Stimulated activated CD8-positive, alpha-beta memory T cell treated with anti-CD3 and anti-CD28 coated beads, Interleukin-4, amount 100 ng/mL, for 4 hours (primary cell): ENCODE measurements at places on chromosomes 2 and 18.

- no peak for DNase-seq
These were observed at the start of gene CYP27C1 for GRCh38 chr2:127220102-127220767. CYP27C1 (minus strand) TSS chr2:127220299; CDS start chr2:127220270, 29 bp downstream.

DNA sequence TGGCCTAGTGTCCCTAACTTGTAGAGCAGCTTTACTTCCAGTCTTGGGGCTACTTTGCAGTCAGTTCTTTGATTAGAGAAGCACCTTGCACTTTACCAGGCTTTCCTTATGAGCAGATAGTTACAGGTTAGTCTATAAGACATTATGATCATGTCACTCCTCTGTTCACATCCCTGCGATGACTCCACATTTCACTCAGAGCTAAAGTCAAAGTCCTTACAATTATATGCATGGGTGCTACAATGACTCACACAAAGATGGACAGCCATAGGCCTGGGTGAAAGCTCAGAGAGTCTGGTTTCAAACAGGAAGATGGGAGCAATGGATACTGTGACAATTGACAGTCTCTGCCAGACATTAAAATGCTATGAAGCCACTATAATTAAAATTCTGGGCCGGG lies 27.1 kb upstream of the SSB start:
- no peak for DNase-seq

- no peak for DNase-seq
These were observed 10.7 kb upstream of the POLE4 start for GRCh38 chr2:74947703-74948102.

DNA sequence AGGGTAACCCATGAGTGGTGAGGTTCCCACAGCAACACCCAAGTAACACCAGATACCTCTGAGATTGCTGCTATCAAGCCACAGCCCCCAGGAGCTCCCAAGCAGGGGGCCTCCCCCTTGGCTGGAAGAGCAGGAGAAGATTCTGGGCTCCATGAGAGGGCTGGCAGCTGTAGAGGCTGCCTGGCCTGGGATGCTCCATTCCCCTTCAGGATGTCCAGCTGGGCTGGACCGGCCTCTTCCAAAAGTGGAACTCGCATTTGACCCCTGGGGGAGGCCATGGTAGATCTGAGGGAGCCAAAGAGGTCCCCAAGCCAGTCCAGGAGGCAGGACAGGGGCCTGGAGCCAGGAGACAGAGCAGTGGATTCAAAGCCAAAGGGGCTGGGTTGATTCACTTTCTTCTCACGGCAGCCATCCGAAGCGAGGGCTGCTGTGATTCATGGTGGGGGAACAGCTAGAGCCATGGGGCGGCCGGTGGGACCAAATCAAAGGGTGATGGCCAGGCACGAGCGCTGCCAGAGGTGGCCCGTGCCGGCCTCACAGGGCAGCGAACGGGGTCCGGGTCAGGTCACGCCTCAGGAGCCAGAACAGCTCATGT lies 95.3 kb upstream of the ID2 start:
- DNase-seq: no peak

DNA sequence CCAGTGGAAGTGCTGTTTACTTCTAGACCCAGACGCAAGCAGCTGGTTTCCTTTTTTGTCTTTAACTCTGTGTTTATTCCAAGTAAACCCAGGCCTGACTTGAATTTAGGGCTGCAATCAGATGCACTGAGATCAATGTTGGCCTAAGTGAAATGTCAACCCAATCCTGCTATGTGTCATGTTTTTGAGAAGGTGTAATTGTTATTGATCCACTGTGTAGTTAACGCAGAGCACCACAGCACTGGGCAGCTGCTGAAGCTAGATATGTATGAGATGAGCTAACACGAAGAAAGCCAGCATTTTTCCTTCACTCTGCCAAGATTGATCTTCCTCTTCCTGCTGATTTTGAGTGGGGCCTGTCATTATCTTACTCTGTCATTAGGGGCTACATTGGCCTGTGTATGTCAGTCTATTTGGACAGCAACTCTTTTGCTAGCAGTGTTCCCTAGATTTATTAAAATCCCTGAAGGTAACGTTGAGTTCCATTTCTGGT lies 18.9 kb upstream of the DLX1 start:
- DNase-seq: no peak

DNA sequence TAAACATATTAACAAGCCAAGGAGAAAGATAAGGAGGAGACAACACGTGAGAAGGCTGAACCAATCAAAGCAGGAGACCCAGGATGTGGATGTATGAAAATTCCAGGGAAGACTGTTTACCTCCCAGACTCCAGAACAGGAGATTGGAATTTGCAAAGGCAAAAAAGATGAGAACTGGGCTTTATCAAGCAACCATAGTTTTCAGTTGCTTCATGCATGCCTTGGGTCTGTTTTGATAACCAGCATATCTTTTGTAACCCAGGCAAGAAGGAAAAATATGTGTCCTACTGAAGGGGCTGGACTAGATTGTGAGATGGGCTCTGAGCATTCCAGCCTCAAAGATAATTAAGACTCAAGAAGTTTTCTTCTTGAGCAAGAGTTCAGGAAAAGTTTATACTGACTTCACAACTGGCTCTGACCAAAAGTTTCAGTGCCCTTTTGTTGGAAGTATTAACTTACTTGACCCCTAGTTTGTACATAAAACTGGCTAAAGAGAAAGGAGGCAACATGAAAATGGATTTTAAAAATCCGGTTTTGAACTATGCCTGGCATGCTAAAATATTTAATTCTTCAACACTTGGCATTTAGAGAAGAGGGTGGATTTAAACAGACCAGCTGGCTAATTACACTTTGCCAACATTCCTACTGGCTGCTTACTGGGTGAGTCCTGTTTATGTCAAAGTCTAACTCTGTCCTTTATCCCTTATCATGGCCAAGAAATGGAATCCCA lies 79.3 kb upstream of the CD28 start:
- no peak for DNase-seq

- no peak for DNase-seq
These were observed 11.2 kb upstream of the NABP1 start for GRCh38 chr2:191666732-191667131.

- DNase-seq: no peak
These were observed 12.5 kb upstream of the MAL start for GRCh38 chr2:95012881-95013550.

- DNase-seq: no peak
These were observed 38.2 kb upstream of the MAP3K20 start for GRCh38 chr2:173037245-173038120.

- no peak for DNase-seq
These were observed 347.0 kb upstream of the RAB12 start for GRCh38 chr18:8262221-8262620.

DNA sequence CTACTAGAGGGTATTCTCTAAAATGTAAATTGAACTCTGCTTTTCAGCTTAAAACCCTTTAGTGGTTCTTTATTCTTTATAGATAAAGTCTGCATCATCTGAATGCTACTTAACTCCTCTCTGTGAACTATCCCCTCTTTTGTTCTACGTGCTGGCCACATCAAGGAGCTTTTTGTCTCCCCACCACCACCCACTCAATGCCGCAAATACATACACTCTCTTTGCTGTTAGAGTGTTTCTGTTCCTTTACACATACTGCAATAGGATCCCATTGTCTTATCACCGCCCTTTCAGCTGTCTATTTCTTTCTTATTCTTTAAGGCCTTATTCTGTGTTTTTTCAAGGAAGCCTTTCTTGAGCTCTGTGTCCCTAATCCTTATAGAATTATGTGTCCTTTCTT lies 83.3 kb downstream of the EML4 start:
- peak; percentile 12 for DNase-seq
